ENCODE measurements at places on chromosomes 16 and 17.
A peak's percentile ranks its signal among the peaks of the same experiment; 100 is the strongest.

- DNase-seq, result peak; percentile 64
Observed at GRCh38 chr17:75250009-75250471, 11.4 kb downstream of the GGA3 start.

GRCh38 chr16:56336711-56337110 is 88.6 kb downstream of the AMFR start:
- DNase-seq, result no peak

- no peak for DNase-seq
Observed at GRCh38 chr17:16913463-16913862, 58.5 kb downstream of the TNFRSF13B start.

DNA sequence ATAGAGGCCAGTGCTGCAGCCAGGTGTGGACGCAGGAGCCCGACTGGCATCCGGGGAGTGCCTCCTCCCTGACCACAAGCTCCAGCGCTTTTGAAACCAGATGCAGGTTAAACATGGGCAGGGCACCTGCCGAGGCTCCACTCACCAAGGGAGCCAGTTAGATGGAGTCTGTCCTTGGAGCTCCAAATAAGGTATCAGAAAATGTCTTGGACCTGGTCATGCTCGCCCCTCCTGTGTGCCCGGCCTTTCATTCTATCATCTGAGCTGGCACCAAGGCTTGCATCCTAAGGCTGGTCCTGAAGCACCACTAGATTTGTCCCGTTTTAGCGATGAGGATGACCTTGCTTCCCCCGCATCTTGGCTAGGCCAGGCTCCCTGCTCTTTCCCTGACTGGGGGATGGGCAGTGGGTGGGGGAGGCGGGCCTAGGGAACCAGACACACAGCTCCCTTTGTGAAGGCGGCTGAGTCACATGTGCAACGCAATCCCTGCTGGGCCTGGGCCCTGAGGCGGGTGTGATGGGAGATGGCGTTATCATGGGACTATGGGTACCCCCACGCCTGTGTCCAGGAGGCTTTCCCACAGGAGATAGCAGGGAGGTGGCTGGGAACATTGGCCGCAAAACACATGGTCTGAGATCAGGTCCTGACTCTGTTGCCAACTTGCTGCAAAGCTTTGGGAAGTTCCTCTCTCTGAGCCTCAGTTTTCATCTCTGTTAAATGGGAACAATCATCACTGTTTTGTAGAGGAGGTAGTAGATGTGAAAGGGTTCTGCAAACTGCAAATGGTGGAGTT is 5.0 kb upstream of the ADGRG1 start:
- DNase-seq, result no peak

GRCh38 chr17:304461-304860 is 48.1 kb downstream of the RPH3AL start:
- no peak for DNase-seq

- no peak for DNase-seq
Observed at GRCh38 chr16:66064801-66065530, 301.5 kb upstream of the CDH5 start.

DNA sequence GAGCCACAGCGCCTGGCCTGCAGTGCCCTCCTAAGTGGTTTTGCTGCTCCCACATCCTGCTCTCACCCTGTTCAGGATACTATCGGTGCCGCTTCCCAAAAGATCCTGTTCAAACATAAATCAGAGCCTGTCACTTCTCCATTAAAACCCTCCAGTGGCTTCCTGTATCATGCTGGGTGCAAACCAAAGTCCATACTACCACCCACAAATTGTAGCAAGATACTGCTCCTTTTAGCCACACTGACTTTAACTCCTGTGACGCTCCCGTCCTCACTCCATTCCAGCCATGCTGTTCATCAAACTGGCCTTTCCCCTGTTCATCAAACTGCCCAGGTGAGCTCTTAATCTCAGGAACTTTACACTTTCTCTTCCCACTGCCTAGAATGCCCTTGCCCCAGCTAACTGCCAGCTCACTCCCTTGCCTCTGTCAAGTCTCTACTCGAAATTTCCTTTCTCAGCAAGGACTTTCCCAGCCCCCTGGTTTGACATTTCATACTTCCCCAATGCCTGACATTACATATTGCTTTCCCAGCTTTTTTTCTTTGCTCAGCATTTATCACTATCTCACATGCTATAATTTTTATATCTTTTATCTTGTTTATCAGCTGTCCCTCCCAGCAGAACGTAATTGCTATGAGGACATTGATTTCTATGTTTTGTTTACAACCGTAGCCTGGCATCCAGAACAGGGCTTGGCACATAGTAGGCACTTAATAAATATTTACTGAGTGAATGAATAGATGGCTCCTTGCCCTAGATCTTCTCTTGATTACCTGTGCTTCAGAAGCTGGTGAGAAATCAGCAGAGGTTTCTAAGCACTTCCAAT is 44.3 kb upstream of the SMURF2 start:
- DNase-seq, result no peak

- no peak for DNase-seq
Observed at GRCh38 chr16:86243123-86243473, 267.2 kb upstream of the FOXF1 start.

- DNase-seq, result no peak
Observed at GRCh38 chr17:9169116-9169515, 147.8 kb downstream of the NTN1 start.

DNA sequence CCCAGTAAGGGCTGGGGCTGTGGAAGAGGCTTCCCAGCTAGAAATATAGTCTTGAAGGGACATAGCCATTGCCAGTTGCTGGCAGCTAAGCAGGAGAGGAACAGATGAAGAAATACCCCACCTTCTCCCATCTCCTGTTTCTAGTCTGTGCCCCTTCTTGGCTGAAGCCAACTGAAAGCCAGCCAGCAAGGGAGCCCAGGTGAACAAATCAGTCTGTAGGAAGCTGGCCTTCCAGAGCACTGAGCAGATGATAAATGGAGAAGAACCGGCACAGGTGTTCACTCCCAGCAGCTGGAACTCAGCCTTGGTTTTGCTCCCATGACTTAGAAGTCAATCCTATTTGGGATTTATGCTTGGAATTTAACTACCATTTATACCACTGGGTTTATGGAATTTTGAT is 69.2 kb upstream of the DHX40 start:
- DNase-seq, result no peak

GRCh38 chr17:40542558-40543411 is 22.5 kb downstream of the CCR7 start:
- no peak for DNase-seq

DNA sequence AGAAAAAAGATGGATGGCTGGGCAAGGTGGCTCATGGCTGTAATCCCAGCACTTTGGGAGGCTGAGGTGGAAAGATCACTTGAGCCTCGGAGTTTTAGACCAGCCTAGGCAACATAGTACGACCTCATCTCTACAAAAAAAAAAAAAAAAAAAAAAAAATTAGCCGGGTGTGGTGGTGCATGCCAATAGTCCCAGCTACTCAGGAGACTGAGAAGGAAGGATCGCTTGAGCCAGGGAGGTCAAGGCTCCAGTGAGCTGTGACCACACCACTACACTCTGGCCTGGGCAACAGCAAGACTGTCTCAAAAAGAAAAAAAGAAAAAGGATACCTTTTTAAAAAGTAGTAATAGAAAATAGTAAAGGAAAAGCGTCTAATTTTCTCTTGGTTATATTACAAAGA is 20.7 kb downstream of the ZNF652 start:
- DNase-seq, result no peak

GRCh38 chr17:72338847-72339790 is 218.3 kb downstream of the SOX9 start:
- DNase-seq, result no peak

GRCh38 chr17:65553646-65554552 is 7.5 kb downstream of the AXIN2 start:
- DNase-seq, result no peak

DNA sequence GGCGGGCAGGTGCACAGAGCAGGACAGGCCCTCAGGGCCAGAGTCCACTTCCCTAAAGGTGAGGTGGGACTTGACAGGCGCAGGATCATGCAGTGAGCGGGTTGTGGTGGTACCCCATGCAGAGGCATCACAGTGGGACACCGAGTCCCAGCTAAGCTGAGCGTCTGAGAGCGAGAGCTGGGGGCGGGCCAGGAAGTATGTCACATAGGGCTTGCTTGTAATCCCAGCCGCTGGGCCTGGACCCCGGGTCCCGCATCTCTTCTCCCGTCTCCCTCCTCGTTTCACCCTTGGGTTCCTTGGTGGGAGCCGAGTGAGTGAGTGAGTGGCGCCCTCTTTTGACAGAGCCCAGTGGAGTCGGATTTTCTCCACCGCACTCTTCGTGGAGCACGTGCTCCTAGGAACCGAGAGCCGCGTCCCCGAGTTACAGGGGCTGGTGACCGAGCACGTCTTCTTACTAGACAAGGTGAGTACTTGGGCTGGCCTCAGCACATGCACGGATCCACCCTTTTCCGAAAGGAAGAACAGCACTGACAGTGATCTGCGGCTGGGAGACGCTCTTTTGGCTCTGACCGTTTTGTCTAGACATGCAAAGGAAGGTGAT is 50.8 kb upstream of the ENDOV start:
- no peak for DNase-seq

DNA sequence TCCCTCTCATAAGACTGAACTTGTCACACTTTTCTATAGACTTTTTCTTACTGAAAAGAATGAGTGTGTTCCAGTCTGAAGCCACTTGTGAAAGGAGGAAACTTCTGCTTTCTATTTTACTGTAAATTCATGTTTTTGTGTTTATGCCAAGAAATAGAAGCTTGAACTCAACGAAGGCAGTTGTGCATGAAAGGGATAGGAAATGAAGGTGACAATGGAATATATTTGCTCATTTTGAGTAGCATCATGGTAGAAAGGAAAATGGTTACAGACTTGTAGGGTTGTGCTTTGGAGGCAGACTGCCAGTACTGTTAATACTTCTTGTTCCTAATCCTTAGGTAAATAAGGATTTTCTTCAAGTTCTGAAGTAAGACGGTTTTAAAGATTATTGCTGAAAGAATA is 8.1 kb downstream of the CLTC start:
- no peak for DNase-seq

DNA sequence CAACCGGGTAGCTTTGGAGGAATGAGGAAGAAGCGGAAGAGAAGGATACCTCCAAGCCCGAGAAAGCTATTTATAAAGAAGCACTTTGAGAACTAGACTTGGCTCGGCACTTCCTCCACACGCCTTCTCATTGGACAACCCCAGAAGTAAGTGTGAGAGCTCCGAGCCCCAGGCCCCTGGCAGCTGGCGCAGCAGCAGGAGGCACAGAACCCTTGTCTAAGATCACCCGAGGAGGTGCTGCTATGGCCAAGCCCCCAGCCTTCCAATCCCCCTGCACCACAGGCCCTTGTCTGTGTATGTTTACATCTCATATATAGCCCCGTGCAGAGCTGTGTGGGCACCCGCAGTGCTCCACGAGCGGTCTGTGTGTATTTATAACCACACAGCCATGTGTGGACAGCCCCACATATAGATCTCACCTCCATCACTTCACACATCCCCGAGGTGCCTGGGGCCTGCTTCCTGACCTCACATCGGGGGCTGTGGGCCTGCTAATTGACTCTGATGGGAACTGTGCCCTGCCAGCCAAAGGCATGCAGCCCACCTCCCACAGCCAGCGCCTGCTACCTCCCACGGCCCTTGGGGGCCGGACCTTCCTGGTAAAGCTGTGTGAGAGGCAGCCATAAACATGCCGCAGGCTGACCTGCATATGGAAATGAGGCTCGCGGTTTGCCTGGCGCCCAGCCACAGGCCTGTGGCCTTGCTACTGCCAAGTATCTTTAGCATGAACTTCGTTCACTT is 96.1 kb downstream of the C17orf67 start:
- DNase-seq, result peak; percentile 13

GRCh38 chr17:82031885-82032627 is 578 bp downstream of the RAC3 start:
- no peak for DNase-seq

All from stimulated activated CD8-positive, alpha-beta memory T cell treated with anti-CD3 and anti-CD28 coated beads, Interleukin-12 subunit alpha, Interleukin-12 subunit beta, amount 100 ng/mL, for 4 hours (primary cell).